NCI-H748 treated with DMSO at 0.1 percent for 48 hours (cell line): ENCODE measurements at places on chromosomes 2 and 18.
A peak's percentile ranks its signal among the peaks of the same experiment; 100 is the strongest.

GRCh38 chr2:88038263-88039105, 17.1 kb downstream of the KRCC1 start:
- DNase-seq: no peak

GRCh38 chr18:78303519-78304191, 676.0 kb upstream of the SALL3 start:
- DNase-seq: no peak

DNA sequence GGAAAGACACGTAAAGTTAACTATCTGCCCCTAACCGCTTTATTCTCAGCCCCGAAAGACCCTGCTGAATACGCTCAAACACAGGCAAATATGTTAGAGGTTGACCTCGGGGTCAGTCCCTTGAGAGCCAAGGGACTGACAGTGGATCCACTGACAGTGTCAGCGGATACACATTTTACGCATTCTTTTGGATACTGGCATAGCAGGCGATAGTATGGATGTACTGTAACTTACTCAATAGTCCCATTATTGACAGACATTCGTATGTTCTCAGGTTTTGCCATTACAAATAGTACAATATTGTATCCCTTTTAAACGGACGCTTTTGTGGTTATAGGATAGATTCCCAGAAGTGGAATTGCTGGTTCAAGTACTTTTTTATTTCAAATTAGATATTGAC, 13.4 kb downstream of the ATP6V1B1 start:
- DNase-seq: no peak

DNA sequence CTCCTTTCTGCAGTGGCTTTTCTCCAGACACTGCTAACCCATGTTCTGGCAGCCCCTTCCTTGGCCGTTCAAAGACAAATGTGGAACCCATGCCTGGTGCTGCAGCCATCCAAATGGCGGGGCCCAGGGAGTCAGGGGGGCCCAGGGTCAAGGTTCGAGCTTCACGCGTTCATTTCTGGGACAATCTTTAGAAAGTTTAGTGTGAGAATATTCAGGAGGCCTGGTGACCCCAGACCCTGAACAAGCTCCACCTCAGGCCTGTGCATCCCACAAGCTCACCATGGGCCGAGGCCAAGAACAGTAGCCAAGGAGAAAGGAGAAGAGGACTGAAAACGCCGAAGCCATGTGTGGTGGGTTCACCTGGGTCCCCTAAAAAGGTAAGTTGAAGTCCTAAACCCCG, 54.4 kb downstream of the ANKMY1 start:
- DNase-seq: no peak

DNA sequence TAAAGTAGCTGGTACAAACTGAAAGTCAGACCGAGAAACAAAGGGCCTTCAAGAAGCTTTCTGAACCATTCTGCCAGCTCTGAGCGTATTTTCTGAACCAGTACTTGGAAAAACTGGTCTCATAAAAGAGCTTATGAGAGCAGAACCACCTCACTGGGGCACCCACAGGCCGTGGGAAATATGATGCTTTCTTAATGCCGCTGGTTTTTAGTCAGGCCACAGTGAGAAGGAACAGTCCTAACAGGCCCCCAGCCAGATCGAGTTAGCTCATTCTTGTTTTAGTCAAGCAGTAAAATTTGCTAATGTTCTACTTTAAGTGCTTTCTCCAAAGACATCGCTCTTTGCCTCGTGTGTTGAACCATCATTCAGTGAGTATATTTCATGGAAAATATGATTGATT, 12.7 kb upstream of the NOSTRIN start:
- DNase-seq: no peak

- peak; percentile 26 for DNase-seq
Measured at GRCh38 chr2:237421542-237422116, 7.7 kb upstream of the COL6A3 start.

- no peak for DNase-seq
Measured at GRCh38 chr2:197255543-197255942, 55.0 kb downstream of the ANKRD44 start.

GRCh38 chr2:237202288-237203030, 116.8 kb downstream of the COPS8 start:
- no peak for DNase-seq

GRCh38 chr2:222693837-222694236, 22.4 kb downstream of the MOGAT1 start:
- DNase-seq: no peak

DNA sequence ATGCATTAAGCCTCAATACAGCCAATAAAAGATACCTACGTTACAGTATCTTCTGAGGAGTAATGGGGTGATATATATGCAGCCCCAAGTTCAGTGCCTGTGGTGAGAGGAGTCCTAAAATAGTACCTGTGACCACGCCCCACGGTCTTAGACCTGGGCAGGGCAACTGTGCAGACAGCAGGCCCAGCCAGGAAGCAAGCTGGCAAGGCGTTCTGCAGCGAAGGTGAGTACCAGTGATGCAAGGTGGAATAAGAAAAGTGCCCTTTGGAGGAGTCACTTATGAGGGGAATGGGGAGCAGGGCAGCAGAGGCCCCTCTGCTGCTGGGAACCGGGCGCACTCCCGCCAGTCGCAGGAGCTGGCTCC, 12.7 kb upstream of the MAP3K2 start:
- no peak for DNase-seq

DNA sequence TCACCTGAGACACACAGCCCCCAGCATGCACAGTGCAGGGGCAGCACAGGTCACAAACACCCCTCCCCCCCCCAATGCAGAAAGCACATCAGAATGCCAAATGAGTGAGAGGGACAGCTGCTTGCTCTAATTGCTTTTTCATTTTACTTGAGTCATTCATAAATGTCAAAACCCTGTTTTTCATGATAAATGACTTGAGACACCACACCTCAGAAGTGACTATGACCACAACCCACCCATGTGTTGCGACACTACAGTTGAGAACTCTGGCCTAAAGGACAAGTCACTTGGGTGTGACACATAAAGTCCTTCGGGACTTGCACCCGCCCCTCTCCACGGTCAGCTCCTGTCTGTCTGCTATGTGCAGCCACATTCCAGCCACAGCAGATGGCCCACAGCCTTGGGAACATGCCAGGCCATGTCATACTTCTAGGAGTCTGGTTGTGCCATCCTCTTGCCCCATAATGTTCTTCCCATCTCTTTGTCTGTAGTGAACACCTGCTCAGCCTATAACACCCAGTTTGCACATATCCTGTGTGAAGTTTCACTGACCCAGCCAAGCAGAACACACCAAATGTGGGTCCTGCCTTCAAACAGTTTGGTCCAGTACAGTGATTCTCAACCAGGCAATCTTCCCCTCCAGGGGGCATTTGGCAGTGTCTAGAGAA, 30.2 kb upstream of the RIOK3 start:
- DNase-seq: no peak

GRCh38 chr2:173762221-173762620, 203.0 kb downstream of the SP3 start:
- DNase-seq: no peak

DNA sequence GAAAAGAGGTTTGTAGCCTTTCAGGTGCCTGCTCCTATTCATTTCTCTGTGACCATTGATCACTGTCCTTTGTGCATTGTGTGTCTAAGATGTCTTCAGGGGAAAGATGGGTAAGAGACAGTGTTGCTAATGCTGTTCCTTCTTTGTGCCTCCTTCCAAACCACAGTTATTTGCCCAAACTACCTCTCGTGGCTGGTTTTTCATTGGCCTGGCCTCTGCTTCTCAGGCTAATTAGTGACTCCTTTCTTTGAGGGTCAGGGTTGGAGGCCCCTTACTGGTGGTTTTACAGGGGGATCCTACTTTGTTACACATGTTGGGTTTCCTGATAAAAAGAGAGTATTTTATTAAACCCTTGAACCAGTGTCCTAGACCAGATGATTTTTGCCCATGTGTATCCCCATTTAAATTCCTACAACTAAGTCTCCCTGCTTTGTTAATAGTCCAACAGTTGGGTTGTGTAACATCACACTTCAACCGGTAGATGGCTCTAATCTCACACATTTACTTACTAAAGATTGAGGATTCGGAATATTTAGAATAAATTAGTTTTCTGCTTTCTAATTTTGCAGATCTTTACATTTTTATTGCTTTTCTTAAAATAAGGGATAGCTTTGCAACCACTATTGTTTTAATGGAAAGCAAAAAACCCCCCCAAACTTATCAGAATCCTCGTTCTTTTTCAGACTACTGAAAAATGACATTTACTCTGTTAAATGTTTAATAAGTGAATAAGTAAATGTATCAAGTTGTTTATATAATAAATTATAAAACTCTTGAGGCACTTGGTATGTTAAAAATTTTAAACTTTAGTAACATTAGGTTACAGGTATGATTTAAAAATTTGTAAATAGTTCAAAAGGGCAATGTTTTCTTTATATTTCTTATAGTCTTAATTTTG, 2.4 kb downstream of the MARS2 start:
- peak; percentile 43 for DNase-seq

GRCh38 chr18:60554967-60555366, 182.4 kb upstream of the MC4R start:
- DNase-seq: peak; percentile 32

DNA sequence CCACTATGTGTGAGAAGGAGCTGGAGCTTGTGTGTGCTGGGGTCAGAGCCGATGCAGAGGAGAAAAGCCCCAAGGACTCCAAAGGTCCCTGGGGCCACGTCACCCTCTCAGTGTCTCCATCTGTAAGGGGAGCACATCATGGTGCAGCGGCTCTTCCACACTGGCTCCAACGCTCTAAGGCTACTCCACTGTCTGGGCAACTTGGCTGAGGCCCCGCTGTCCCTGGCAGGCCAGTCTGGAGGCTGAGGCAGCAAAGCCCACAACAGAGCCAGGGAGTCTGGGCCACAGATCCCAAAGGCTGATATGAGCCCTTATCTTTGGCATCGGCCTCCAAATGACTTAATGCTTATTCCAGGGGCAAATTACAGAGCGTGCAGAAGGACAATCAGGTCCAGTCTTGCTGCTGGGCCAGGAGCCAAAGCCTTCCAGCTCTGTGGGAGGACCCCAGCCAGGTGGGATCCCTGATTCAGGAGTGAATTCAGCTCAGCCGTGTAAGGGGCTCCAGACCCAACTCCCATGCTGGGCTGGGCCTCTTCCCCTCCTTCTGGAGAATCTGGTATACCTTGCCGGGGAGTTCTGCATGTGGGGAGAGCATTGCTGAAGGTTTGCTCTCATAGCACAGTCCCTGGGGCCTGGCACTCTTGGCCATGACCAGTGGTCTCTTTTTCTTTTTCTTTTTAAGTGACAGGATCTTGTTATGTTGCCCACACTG, 1.8 kb upstream of the DUSP2 start:
- no peak for DNase-seq

GRCh38 chr2:189360861-189361260, 80.4 kb upstream of the WDR75 start:
- no peak for DNase-seq

- no peak for DNase-seq
Measured at GRCh38 chr2:210459880-210460279, 16.7 kb downstream of the LANCL1 start.

- peak; percentile 48 for DNase-seq
Measured at GRCh38 chr2:27086724-27087593, at the start of gene KHK. TSS of gene KHK (plus strand) at chr2:27086772. CDS start at chr2:27087260, 488 bp downstream.

DNA sequence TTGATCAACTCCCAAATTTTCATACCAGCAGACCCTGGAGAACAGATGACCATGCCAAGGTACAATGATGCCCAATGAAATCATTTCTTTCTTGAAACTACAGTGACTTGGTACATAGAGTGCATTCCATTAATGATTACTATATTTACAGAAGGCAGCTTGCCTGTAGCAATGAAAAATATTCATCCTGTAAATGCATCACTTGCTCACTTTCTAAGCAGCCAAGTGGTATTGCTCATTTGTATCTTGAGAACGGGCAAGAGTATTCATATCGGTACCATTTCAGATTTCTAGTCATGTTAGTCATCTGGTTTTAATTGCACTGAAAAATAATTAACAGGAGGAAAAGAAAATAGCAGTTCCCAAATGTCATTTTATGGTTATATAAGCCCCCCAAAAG, 59.6 kb downstream of the VIL1 start:
- no peak for DNase-seq

DNA sequence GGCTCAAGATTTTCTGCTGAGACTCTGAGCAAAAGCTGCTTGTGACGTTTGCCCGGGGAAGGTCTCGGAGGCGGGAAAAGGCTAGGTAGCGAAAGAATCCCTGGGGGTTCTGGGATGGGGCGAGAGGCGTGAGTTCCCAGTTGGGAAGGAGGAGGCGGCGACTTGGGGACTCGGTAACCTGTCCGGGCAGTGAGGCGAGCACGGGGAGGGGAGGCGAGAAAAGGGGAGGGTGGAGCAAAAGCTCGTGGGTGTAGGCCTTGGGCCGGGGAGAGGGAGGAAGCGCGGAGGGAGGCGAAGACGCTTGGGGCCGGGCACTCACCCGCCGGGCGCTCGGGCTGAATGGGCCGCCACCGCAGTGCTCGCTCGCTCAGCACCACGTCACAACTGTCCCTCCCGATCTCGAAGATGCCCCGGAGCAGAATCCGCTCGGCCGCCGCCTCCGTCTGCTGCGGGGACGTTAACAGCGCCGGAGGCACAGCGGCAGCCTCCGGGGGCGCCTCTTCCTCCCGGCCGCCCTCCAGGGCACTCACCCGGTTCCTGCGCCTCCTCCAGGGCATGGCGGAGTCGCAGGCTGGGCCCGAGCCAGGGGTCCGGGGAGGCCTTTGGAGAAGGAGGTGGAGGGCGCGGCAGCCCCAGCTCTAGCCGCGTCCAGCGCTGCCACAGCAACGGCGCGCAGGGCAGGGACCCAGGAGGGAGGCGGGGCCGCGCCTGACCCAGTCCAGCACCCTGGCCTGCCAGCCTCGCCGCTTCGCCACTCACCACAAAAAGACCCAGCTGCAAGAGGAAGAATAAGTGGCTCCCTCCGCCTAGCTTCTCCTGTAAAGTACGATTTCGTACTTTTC, at the start of gene CERKL:
CERKL (minus strand) TSS at position 656 of the 842 bp plus-strand sequence; CDS start at position 557, 99 bp downstream.
- DNase-seq: peak; percentile 76

- no peak for DNase-seq
Measured at GRCh38 chr2:54995553-54995952, 54.7 kb downstream of the RTN4 start.

DNA sequence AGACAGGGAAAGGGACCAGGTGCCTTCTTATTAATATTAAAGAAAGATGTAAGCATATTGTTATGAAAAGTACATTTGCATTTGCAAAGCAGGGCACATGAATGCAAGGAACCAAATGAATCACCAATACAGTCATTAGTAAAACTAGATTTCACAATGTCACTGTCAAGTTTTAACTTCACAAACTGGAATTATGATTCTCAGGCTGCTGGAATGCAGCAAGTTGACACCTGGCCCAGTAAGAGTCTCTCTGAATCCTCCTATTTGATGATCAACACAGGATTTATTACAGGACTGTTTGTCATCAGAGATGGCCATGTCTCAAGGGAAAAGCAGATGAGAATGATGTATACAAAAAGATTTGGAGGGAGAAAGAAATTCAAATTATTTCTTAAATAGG, 72.9 kb upstream of the STK39 start:
- DNase-seq: no peak

GRCh38 chr2:181268174-181268867, 188.9 kb upstream of the ITGA4 start:
- DNase-seq: no peak
